ENCODE measurements at places on chromosomes 2 and 18. TPM values are rescaled to one million over a fixed set of nuclear protein-coding genes. Genes with fewer than 3 reads are reported as not detected.

The FAM136A gene
- 21.7 TPM for total RNA-seq

DNA sequence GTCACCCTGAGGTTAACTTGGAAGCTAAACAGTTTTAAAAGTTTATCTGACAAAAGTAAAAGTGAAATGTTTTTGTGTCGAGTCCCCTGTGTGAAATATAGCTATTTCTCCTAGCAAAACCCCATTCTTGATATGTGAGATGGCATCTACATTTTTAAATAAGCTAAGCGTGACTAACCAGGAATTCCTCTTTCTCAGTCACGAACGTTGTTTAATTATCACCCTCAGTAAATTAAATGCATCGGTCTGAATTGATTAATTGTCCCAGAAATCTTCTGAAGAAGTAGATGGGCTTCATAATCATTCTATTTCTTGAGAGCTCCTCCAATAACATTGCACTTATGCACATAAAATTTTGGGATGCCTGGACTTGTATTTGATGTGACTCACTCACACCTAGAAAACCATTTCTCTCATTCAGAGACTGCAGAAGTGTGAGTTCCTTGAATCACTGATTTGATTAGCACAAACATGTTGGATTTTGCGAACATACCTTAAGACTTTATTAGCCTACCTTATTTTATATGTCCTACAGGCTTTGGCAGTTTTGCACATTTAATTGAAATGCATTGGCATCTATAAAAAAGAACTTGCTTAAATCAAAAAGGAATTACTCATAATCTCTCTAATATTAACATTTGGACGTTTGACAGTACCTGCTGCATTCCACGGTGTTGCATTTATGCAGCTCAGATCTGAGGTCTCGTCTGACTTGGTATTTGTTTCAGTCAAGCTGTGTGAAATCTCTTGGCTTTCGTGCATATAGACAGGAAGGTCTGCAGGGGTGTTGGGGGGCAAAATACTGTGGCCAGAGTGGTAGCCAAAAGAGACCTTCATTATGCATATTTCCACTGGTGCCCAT lies 475.2 kb downstream of the EPHA4 start:
- no peak for DNase-seq

DNA sequence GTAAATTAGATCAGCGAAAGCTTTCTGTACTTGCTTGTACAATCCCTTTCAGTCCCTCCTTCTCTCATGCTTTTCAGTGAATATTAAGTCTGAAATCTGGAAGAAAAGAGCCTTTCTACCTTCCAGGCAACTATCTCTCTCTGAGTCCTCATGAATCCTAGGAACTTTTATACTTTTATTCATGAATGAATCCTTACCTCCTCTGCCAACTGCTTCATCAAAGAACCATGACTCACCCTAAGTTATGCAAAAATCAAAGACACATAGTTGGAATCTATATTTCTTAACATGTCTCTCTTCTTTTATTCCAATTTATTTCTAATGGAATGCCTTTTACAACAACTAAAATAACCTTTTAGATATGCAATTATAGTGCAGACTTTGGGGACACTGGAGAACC lies 394.2 kb downstream of the CLIP4 start:
- DNase-seq, result no peak

DNA sequence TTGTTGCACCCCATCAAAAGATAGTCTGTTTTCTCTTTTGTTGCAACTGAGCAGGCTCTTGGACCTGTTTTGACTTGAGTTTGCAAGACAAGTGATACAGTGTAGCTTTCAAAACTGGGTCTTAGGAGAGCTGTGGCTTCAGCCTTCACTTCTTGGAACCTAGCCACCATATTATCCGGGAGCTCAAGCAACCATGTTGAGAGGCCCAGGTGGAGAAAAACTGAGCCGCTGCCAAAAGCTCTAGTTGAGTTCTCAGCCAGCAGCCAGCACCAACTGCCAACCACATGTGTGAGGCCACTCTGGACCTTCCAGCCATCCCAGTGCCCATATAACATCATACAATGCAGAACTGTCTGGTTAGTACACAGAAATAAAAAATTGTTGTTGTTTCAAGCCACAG lies 5.4 kb downstream of the CACNB4 start:
- no peak for DNase-seq

DNA sequence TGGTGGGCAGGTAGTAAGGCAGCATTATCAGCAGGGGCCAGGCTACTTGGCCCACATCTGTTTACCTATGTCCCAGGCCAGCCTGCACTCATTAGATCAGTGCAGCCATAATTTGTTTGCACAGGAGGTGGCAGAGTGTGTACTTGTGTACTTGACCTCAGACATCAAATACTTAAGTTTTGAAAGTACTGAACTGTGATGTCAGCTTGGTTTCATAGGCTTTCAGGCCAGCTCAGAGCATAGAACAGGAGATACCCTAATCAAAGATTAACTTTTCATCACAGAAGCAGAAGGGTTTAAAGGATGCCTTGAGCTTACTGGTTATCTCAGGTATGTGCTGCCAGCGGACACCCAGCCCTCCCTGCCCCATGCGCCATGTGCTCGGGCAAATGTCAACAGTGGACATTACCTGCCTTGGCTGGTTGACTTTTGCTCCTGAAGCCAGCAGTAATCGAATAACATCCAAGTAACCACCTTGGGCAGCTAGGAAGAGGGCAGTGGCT lies 33.2 kb downstream of the ANKRD29 start:
- DNase-seq, result peak; percentile 76

GRCh38 chr18:61535401-61535800 lies 202.2 kb downstream of the CDH20 start:
- DNase-seq, result no peak

- no peak for DNase-seq
Measured at GRCh38 chr2:215542690-215543089, 106.8 kb upstream of the FN1 start.

DNA sequence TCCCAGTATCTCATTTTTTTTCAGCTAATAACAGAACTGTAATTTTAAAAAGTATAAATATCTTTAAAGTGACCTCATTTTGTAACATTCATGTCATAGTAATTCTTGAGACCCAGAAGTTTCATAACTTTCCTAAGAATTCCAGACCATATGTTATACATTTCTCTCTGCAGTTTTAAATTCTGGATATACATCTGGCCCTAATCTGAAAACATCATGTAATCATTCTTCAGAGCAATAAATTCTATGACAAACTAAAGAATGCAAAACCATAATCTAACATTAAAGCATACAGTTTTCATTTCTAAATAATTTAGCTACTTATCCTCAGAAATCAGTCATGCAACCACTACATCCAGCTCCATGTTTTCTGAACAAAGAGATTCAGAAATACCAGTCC lies 198.3 kb upstream of the SLC35G4 start:
- no peak for DNase-seq

DNA sequence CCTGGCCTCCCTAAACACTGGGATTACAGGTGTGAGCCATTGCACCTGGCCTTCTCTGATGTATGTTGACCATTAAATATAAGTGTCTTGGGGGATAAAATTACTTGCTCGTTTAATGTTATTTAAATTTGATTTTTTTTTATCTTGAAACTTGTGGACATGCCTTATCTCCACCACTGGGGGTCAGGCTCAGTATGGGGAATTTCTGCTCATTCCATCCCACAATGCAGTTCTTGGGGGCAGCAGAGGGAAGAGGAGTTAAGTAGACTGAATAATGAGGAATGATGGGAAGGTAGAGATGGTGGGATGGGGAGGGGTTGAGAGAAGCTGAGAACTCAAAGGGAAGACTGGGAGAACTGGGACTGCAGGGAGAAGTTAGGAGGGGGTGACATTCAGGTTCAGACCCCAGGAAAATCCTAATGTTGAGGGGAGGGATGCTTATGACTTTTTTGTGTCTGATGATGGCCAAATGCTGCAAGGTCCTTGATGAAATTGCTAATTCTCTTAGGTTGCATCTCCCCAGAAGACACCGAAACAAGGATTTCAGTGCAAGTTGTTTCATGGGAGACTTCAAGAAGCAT lies 174.2 kb downstream of the MIB1 start:
- no peak for DNase-seq

GRCh38 chr2:185012643-185013042 lies 414.3 kb downstream of the ZNF804A start:
- DNase-seq, result no peak
